Stimulated activated CD8-positive, alpha-beta memory T cell treated with anti-CD3 and anti-CD28 coated beads, Interleukin-2, amount 100 ng/mL, for 1 hour (primary cell): ENCODE measurements at places on chromosomes 6 and 20.

DNA sequence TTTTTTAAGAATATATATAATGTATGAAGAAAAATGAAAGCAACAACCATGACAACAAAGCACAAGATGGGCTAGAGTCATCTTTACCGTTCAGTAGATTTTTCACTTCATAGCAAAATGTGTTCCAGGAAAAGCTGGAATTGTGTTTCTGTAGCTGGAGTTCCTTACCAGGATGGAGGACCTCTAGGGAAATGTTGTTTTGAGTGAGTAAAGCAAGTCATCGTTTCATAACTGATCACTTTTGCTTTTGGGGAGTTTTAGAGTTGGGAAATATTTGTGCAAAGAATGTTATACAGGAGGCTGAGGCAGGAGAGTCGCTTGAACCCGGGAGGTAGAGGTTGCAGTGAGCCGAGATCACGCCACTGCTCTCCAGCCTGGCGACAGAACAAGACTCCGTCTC is 151.6 kb downstream of the SASH1 start:
- no peak for DNase-seq

DNA sequence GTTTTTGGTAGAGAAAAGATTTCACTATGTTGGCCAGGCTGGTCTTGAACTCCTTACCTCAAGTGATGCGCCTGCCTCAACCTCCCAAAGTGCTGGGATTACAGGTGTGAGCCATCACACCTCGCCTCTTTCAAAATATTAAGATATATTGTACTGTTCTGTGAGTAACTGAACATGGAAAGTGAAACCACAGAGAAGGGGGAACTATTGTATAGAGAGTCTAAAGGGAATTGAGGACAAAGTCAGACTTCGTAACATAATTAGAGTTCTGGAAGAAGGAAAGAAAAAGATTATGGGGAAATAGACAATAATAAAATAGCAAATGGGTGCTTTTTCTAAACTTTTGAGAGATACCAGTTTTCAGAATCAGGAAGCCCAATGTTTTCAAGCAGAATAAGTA is 17.4 kb upstream of the AKAP7 start:
- DNase-seq = no peak

DNA sequence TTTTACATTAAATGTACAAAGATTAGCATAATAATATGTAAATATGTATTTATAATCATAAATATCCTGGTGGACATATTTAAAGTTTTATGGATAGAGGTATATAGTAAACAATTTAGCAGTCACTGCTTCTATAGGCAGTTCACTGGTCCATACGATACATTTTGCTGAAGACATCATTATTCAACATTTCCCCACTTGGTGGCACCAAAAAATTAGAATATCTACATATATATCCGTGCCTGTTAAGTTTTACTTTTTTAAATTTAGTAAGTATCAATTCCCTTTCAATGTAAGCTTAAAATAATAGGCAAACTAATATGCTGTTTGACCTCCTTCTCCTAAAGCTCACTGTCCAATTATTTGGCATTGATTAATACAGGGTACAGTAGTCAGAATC is 64.2 kb downstream of the LMBRD1 start:
- DNase-seq = no peak

DNA sequence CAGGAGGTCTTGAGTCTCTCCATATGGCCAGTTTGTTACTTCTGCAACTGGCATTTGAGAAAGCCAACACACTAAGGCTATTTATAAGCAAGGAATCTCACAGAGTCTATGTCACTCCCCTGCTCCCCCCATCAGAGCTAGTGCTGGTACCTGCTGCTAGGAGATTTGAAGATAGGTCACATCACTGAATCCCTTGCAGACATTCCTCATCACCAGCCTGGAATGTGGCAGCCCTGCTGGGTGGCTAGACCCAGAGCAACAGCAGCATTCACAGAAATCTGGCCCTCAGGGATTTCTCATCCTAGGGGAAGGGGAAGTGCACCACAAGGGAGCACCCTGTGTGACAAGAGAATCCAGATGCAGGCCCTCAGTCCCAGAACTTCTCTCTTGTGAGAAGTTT is 672.1 kb downstream of the HACE1 start:
- DNase-seq = no peak

- no peak for DNase-seq
Measured at GRCh38 chr20:3908667-3909066, 19.5 kb downstream of the PANK2 start.

DNA sequence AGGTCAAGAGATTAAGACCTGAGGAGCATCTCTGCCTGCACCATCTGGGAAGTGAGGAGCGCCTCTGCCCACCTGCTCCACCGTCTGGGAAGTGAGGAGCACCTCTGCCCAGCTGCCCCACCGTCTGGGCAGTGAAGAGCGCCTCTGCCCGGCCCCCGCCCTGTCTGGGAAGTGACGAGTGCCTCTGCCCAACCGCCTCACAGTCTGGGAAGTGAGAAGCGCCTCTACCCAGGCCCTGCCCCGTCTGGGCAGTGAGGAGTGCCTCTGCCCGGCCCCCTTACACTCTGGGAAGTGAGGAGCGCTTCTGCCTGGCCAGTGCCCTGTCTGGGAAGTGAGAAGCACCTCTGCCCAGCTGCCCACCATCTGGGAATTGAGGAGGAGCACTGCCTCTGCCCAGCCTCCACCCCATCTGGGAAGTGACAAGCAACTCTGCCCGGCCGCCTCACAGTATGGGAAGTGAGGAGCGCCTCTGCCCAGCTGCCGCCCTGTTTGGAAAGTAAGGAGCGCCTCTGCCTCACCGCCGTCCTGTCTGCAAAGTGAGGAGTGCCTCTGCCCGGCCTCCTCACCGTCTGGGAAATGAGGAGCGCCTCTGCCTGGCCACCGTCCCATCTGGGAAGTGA is 270.4 kb upstream of the NRSN1 start:
- DNase-seq = no peak
